ENCODE measurements at places on chromosomes 6 and 20.

- DNase-seq: no peak
These were observed 22.2 kb upstream of the VEGFA start for GRCh38 chr6:43747784-43748183.

- DNase-seq: no peak
These were observed 28.4 kb upstream of the MAS1L start for GRCh38 chr6:29516108-29516507.

- DNase-seq: no peak
These were observed 350.4 kb downstream of the BCKDHB start for GRCh38 chr6:80456724-80457438.

GRCh38 chr6:66605011-66605410 lies 898.0 kb upstream of the EYS start:
- no peak for DNase-seq

DNA sequence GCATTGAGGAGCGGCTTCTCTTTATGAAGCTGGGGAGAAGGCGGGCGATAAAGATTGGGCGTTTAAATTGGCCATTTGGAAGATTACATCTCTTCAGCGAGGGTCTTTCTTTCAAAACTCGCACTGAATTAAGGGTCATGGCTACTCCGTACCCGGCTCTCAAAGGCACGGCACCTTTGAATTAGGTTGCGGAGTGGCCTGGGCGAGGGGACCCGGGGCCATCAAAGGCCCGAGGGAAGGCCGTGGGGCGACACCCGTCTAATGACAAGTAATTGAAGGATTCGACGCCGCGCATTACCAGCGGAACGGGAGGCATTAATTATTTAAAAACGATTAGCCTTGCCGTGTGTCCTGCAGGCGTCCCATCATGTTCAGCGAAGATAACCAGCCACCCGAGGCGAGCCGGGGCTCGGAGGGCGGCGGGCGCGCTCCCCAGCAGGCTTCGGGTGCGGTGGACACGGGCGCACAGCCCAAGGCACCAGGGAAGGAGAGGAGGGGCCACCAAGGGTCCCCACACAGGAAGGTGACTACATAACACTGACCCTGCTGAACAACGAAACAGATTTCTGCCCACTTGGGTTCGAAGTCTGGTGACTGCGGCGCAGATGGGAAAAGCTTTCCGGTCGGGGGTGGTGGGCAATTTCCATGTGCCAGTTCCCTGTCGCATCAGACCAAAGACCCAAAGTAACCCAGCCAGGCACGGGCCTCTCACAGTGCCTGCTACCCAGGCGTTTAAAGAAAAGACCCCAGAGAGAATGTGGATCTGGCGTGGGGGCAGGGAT lies 7.4 kb downstream of the FOXA2 start:
- DNase-seq: no peak
